ENCODE measurements at places on chromosomes 13 and 19.
A peak's percentile ranks its signal among the peaks of the same experiment; 100 is the strongest.

DNA sequence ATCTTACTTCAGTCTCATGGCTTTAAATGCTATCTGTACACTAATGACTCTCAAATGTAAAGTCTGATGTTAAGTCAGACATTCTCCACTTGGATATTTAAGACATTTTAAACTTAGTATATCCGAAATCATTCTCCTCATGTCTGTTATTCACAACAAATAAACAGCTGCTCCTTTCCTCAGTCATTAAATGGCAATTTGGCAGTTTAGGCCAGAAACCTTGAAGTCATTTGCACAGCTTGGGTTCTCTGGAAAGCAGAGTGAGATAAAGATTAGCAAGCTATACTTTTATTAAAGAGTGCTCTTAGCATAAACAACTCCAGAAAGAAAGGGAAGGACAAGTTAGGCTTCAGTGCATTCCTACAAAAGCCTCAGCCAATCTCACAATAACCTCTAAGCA lies 53.7 kb downstream of the DNAJC15 start:
- no peak for DNase-seq

DNA sequence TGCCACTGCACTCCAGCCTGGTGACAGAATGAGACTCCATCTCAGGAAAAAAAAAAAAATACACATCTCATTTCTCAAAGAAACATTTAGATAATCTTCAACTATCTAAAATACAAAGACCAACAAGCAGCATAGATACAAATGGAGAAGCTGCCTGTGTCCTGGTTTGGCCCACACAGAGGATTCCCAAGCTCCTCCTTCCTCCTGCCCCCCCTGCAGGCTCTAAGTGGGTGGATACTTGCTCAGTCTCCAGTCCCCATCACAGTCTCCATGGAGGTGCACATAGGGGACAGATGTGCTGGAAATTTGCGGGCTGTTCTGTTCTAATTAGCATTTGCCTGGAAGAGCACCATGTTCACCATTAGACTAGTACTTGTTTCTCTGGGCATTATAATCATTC lies 59.9 kb downstream of the ABCC4 start:
- DNase-seq: no peak

DNA sequence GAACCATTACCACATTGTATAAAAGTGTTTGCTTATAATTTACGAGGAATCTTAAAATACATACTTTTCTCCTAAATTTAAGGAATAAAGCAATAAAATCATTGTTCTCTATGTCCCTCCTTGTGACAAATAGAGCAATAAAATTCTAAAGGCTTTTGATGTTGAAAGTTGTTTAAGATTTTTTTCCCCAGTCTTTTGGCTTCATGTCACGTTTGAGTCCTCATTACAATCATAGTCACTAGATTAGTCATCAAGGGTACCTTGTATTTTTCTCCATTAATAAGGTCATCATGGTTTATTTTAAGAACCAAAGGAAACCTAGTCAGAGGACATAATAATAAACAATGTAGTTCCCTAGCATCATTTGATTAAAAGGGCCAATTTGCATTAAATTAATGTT lies 3.2 kb downstream of the WBP4 start:
- peak; percentile 77 for DNase-seq

- no peak for DNase-seq
These were observed 1449.3 kb downstream of the SLITRK1 start for GRCh38 chr13:82432949-82433348.

DNA sequence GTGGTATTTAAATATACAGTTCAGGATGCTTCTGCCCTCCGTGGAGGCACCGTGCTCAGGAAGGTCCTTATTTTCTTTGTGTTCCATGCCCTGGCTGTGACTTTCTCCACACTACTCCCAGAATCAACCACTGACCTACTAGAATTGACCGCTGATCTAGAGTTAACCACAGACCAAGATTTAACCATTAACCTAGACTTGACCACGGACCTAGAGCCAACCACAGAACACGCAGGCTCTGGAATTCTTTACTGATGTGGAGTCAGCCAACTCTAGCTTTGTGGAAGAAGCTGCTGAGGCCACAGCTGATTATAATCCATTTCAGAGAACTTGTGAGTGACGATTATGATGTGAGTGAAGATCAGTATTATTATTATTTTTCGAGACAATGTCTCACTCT lies 18.0 kb downstream of the GTF2F2 start:
- DNase-seq: no peak

GRCh38 chr13:104657196-104657595 lies 1591.0 kb upstream of the SLC10A2 start:
- DNase-seq: no peak

Data from astrocyte of the spinal cord (primary cell).